ENCODE measurements at places on chromosomes 11 and 22.

DNA sequence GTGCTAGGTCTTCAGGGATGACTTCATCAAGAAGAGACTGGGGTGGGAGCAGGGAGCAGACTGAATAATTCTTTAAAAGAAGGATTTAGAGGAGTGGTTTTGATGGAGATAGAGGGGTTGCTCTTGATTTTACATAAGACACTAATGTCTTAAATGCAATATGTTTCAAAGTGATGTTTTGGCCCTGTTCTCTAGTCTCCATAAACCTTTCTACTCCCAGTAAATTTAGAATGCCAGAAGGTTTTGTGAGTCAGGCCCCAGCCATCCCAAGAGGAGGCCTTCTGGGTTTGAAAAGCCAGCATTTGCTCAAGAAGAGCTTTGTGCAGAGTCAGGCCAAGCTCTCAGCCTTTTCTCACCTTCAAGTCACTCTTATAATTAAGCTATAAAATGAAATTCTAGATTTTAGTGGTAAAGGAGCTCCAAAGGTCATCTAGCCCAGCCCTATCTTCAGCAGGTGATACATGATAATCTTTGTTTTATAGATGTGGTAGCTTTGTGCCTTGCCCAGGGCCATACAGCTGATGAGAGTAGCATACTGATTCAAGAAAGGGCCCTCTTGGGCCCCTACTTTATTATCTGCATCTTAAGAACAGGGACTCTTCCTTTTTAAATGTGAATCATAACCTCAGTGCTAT, 122.8 kb upstream of the MTNR1B start:
- no peak for DNase-seq

GRCh38 chr22:21712751-21713427, 22.7 kb downstream of the YPEL1 start:
- DNase-seq = peak; percentile 96

DNA sequence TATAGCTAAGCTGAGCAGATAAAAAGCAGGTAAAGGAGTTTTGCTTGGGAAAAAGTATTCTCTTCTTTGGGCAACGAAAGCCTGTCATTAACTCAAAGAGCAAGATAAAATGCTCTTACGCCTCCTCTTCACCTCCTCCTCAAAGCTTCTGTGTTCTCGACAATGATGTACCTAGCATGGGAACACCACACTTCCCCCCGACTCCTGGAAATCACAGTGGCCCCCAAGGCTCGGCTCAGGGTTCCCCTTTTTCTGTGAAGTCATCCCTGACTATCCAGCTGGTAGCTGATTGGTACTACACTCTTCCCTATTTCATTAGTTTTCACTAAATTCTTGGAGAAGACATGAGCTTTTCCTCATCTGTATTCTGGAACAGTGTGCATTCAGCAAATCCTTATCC, 336.1 kb downstream of the LARGE1 start:
- DNase-seq = no peak

GRCh38 chr11:101582236-101582988, 1.4 kb downstream of the TRPC6 start:
- DNase-seq = no peak
